ENCODE measurements at places on chromosomes 6 and 20.

DNA sequence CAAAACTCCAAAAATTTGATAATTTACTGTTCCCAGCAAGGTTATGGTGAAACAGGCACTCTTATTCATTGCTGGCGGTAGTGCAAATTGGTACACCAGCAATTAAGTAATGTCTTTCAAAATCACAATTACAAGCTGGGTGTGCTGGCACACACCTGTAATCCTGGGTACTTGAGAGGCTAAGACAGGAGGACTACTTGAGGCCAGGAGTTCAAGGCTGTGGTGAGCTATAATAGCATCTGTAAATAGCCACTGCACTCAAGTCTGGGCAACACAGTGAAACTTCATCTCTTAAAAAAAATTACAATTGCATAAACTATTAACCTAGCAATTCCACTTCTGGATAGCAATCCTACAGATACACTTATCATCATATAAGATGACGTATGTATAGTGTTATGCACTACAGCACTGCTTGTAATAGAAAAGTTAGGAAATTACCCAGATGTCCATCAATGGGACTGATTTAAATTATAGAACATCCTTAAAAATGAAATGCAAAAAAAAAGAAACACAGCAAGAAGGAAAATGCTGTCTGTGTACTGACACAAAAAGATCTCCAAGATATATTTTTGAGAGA is 31.4 kb downstream of the NCOA6 start:
- DNase-seq = no peak

DNA sequence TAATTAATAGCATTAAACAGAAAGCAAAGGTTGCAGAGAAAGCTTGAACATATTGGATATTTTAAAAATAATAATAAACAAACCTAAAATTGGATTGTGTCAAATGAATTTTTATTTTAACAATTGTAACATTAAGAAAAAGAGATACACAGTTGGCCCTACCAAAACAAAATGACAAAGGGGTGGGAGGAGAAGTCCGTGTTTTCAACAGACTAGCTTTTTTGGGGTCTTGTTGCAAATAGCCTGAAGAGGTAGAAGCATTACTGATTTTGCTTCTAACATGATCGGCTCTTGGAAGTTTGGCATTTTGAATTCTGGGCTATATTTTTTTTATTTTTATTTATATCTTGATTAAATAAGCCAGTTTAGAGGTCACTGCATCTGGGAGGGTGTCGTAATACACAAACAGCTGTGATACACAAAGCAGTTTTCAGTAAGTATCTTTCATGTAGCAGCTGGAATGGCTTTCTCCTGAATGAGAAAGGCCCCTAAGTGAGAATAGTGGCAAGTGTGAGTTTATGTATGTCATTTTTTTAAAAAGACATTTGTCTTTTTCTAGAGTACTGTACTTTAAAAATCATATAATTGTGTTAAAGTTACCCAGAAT is 85.5 kb upstream of the ZNF217 start:
- no peak for DNase-seq

- no peak for DNase-seq
Observed at GRCh38 chr20:47379433-47380150, 23.1 kb upstream of the ZMYND8 start.

GRCh38 chr20:24656391-24656790 is 187.0 kb downstream of the SYNDIG1 start:
- no peak for DNase-seq

DNA sequence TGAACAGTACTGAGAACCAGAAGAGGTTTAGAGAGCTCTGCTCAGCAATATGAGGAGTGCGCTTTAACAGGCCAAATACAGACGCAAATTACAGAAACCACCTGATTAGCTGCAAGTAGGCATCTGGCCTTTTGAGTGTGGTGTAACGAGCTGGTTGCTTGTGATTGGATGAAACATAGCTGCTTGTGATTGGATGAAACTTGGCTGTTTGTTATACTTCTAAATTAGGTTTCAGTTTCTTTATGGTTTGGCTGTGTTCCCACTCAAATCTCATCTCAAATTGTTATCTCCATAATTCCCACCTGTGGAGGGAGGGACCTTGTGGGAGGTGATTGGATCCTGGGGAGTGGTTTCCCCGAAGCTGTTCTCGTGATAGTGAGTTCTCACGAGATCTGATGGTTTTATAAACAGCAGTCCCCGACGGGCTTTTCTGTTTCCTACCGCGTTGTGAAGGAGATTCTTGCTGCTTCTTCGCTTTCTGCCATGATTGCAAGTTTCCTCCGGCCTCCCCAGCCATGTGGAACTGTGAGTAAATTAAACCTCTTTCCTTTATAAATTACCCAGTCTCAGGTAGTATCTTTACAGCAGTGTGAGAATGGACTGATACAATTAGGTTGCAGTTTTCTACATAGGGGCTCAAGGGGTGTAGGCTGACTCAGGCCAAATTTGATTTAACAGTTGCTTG is 655.9 kb upstream of the MAN1A1 start:
- DNase-seq = no peak

DNA sequence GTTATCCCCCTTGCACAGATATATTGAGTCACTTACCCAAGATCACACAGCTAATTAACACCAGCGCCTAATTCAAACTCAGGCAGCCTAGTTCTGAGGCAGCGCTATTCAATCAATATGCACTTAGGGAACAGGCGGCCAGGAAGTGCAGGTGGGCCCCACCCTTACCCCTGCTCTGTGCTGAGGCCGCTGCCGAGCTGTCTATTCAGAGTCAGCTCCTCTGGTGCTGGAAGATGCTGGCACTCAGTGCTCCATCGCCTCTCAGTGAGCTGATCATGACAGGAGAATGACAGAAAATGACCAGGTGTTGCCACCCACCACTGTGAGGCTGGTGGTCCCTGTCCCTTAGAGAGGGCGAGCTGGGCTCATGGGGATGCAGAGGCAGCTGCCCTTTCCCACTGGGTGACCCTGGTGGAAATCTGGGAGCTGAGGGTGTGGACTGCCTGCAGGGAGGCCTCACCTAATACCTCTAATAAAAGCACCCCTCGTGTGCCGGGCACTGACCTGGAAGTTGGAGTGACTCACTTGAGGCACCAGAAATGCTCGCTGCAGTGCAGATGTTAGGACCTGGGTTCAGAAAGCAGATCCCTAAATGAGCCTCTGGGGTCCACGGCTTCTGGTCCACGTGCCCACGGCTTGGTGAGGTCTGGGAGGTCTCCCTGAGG is 42.5 kb upstream of the CD93 start:
- DNase-seq = no peak

Data from CD4-positive, alpha-beta T cell treated with Interferon alpha-2 for 1 hour (primary cell).